ENCODE measurements at places on chromosomes 4 and X.

DNA sequence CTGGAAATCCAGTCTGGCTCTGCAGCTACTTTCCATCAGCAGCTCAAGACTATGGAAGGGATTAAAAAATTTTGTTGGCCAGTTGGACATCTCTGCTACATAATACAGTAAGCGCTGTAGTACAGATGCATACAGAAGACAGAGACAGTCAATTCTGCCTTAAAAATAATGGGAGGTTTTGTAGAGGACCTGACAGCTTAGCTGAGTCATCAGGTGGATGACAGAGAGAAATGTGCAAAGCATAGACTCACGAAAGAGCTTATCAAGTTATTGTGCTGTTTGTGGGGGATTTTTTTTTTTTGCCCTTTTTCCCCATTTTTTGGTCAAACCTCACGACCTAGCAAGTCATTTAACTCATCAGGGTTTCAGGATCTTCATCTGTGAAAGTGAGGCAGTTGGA lies 149.0 kb upstream of the SCML1 start:
- no peak for DNase-seq

GRCh38 chr4:173794662-173795061 lies 264.6 kb upstream of the HAND2 start:
- DNase-seq = no peak

- DNase-seq = no peak
Observed at GRCh38 chrX:136268051-136269048, 17.1 kb upstream of the MAP7D3 start.

GRCh38 chr4:4870576-4871241 lies 11.2 kb downstream of the MSX1 start:
- DNase-seq = no peak

DNA sequence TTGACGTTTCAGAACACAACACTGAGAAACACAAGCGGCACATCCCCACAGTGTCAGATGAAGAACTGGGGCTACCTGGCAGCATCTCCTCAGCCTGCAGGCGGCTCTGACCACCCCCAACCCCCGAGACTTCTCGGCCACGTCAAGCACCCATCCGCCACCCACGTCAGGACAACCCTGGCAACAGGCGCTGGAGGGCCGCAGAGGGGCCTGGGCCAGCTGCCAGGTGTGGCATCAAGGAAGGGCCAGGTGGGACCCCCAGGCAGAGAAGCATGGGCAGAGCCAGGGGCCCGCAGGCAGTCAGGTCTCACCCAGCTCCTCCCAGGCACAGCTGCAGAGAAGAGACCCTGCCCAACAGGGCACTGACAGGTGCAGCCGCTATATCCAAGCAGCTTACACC lies 22.3 kb downstream of the GAK start:
- no peak for DNase-seq

DNA sequence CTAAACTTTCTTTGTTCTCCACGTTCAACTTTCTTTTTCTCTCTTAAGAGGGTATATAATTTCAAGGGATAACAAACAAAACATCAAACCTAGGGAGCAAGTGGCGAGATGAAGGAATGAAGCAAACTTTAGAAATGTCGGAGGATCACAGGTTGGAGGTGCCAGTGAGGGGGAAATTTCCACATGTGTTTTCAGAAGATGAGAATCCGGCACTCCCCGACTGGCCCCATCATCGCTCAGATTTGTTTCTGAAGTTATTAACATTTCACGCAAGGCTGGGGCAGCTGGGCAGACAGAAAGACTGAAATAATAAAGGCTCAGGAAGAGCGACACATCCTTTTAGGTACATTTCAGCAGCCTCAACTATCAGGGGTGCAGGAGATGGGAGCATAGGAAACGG lies 134.9 kb downstream of the SMIM20 start:
- DNase-seq = no peak

DNA sequence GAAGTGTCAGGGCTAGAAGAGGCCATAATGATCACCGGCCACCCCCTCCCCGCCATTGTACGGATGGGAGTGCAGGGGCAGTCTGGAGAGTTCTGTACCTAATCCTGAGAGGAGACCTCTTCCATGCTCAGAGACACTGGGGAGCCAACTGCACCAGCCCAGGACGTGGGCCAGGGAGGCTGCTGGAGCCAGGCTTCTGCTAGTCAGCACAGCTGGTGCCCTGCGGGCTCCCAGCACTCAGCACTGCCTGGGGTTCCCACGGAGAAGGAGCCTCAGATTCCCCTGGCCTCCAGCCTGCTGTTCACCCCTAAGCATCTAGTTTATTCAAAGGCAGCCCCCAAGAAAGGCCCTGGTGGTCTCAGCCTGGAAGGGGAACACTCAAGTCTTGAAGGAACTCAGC lies 28.8 kb downstream of the ABLIM2 start:
- DNase-seq = no peak
